ENCODE measurements at places on chromosomes 5 and 9.

DNA sequence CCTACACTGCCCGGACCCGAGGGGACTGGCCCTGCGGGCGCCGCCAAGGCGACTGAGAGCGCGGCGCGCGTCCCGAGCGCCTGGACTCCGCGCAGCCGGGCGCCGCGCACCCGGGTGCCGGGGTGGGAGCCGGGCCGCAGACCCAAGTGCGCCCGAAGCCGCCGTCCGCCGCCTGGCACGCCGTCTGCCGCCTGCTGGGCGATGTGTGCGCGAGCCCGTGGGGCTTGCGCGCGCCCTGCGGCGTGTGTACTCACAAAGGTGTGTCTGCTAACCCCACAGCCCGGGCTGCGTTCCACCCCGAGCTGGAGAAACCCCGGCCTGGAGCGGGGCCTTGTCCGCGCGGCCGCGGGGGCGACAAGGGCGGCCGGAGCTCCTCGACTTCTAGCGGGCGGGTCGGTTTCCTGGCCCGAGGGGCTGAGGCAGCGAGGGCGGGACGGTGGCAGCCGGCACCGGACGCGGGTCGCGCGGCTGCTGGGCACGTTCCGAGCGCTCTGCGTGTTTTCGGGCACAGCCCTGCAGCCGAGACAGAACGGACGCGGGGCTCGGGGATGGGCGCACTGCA lies 1.1 kb upstream of the ZSWIM6 start:
- DNase-seq: peak; percentile 32

- no peak for DNase-seq
Observed at GRCh38 chr5:142290577-142291299, 34.1 kb downstream of the SPRY4 start.

DNA sequence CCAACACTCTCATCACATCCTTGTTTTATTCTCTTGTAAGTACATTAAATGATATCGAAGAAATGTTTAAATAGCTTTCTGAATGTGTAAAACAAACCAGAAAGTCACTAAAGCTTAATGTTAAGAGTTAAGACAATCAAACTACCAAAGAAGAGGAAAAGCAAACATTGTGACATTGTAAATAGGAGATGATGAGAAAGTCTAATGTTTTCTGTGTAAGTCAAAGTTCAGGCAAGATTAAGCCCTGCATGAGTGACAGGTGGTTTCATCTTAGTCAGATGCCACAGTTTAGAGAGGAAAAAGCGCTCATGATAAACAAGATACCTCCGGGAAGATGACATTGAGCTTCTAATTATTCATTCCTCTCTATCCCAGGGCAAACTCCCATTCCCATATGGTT lies 50.9 kb upstream of the PHYKPL start:
- DNase-seq: no peak

GRCh38 chr9:69834591-69835184 lies 14.1 kb downstream of the CFAP95 start:
- no peak for DNase-seq

DNA sequence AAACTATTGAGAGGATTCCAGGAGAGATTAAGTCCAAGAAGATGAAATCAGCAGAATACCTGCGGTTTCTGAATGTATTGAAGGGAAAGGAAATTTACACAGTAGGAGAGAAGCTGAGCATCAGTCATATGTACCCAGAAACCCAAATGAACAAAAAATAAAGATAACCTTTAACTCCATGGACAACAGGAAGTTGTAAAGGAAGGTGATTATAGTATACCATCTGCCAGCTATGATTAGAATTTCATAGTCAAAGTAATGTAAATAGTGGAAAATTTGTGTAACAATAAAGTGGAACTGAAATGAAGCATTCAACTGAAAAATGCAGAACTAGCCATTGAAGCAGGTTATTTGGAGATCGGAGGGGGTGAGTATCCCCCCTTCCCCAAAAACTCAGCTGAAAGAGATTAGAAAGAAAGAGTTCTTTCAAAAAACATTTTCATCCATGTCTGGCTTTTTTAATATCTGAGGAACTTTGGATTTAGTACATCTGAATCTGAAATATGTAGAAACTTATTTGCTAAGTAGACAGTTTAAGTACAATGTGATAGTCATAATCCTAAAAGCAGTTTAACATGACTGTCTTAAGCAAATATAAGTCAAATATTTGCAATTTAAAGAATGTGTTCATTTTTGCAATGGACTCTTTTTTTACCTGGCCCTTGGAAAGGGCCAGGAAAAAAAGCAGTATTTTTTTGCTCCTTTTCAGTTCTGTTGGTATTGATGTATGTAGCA lies 58.4 kb downstream of the APC start:
- DNase-seq: no peak

- DNase-seq: no peak
Observed at GRCh38 chr9:104682642-104683041, 11.7 kb upstream of the OR13D1 start.

GRCh38 chr5:62886603-62887315 lies 308.1 kb downstream of the LRRC70 start:
- no peak for DNase-seq

DNA sequence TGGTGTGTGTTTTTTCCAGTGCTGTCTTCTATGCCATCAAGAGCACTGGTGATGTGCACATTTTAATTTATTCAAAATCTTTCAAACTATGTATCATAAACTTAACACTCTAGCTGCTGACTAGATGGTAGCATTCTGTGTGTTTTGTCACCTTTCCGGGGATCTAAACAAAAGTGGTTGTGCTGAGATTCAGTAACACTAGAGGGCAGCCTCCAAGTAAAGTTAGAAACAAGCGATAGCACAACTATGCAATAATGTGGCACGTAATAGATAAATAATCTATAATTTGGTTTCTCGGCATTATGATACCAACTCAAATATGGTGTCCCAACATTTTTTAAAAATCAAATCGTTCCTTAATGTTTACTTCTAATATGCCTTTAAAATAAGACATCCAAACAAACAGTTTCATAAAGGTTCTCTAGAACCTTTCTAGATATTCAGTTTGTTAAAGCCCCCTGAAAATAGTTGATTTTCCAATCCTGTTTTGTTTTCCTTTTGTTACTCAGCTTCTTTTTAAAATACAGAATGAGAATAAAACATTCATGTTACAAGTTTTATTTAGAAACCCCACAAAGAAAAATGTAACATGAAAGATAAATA lies 16.9 kb downstream of the SEMA6A start:
- DNase-seq: no peak

DNA sequence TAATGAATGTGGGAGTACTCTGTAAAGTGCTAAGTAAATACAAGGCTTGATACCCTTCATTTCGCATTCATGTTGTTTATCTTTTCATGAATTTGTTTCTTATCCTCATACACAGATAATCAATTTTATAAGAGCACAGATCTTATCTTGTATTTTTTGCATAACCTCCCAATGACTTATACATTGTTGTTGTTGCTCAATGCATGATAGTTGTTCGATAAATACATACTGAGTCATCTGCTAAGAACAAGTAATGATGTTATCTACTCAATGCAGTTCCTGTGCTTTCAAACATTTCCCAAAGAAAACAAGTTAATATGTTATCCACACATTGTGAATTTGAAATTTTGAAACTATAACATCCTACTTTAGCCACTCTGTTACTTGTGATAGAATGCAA lies 60.7 kb downstream of the TAF11L14 start:
- no peak for DNase-seq

- DNase-seq: no peak
Observed at GRCh38 chr5:41815663-41816229, 54.5 kb downstream of the OXCT1 start.
